ENCODE measurements at places on chromosomes 5 and 9. TPM values are rescaled to one million over a fixed set of nuclear protein-coding genes. Genes with fewer than 3 reads are reported as not detected.

The C9orf72 gene
- total RNA-seq = 16.8 TPM

The PTPRD gene
- 30.8 TPM for total RNA-seq

The BAG1 gene
- total RNA-seq = 116 TPM

GRCh38 chr9:114572199-114572598, 15.4 kb upstream of the ATP6V1G1 start:
- no peak overlapping the region for H3K4me3 ChIP-seq
- no peak overlapping the region for H3K27ac ChIP-seq
- H3K4me1 ChIP-seq = no peaks in the 10 kb centered on the region
- H3K27me3 ChIP-seq = no peaks in the 10 kb centered on the region
- no peaks in the 10 kb centered on the region for H3K36me3 ChIP-seq

GRCh38 chr5:159440968-159441367, 110.7 kb upstream of the IL12B start:
- H3K4me3 ChIP-seq = no peak overlapping the region
- no peaks in the 10 kb centered on the region for H3K4me1 ChIP-seq
- DNase-seq = no peak
- H3K27ac ChIP-seq = no peak overlapping the region
- no peaks in the 10 kb centered on the region for H3K27me3 ChIP-seq

DNA sequence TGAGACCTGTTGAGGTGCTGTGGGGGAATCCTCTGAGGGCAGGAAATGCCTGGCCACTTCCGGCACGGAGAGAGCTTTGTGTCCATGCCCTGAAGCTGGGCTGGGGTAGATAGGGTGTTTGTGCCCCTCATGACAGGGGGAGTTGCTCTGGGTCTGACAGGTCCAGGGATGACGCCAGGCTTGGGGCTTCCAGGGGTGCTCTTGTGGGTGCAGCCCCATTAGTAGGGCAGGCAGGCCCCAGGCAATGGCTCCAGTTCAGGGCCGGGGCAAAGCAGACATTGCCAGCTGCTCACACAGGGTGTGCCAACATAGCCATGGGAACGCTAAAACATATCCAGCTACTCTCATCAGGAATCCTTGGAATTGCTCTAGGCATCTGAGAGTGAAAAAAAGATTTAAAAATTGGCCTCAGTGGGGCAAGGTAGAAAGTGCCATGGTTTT, 21.1 kb downstream of the PITX1 start:
- H3K36me3 ChIP-seq = no peaks in the 10 kb centered on the region
- no peaks in the 10 kb centered on the region for H3K4me1 ChIP-seq
- no peaks in the 10 kb centered on the region for H3K27me3 ChIP-seq
- H3K27ac ChIP-seq = no peak overlapping the region
- no peak overlapping the region for H3K4me3 ChIP-seq

- no peaks in the 10 kb centered on the region for H3K4me1 ChIP-seq
- H3K27ac ChIP-seq = no peak overlapping the region
- DNase-seq = no peak
- no peaks in the 10 kb centered on the region for H3K36me3 ChIP-seq
These were observed 95.9 kb downstream of the NLN start for GRCh38 chr5:65817931-65818330.

GRCh38 chr9:119441832-119442231, 72.6 kb upstream of the BRINP1 start:
- no peaks in the 10 kb centered on the region for H3K4me1 ChIP-seq
- no peak overlapping the region for H3K27ac ChIP-seq
- H3K36me3 ChIP-seq = no peaks in the 10 kb centered on the region
- no peak overlapping the region for H3K4me3 ChIP-seq
- no peak for DNase-seq

GRCh38 chr9:82930116-82930515, 132.8 kb downstream of the RASEF start:
- no peaks in the 10 kb centered on the region for H3K27me3 ChIP-seq
- H3K27ac ChIP-seq = no peak overlapping the region

GRCh38 chr5:7094626-7095025, 301.3 kb upstream of the ADCY2 start:
- no peak for DNase-seq
- no peak overlapping the region for H3K27ac ChIP-seq
- no peak overlapping the region for H3K4me3 ChIP-seq
- H3K36me3 ChIP-seq = no peaks in the 10 kb centered on the region
